Epithelial cell of umbilical artery (primary cell): ENCODE measurements at places on chromosomes 3 and 15. TPM values are rescaled to one million over a fixed set of nuclear protein-coding genes. Genes with fewer than 3 reads are reported as not detected.

CCR1 gene
- total RNA-seq: not detected in 2 replicates

C15orf62 gene
- under 0.01 and 0.46 TPM in 2 replicates for total RNA-seq

ZNF280D gene
- total RNA-seq: 22.1 and 27.4 TPM in 2 replicates

PDCD7 gene
- 13.0 and 18.2 TPM in 2 replicates for total RNA-seq

UBA7 gene
- total RNA-seq: 18.2 and 69.8 TPM in 2 replicates

HDC gene
- total RNA-seq: not detected in 2 replicates

IL5RA gene
- total RNA-seq: not detected in 2 replicates

RNF7 gene
- 85.4 and 125 TPM in 2 replicates for total RNA-seq

TEX55 gene
- total RNA-seq: not detected in 2 replicates

AMT gene
- 0.32 and 0.91 TPM in 2 replicates for total RNA-seq

BSN gene
- total RNA-seq: under 0.01 TPM in 2 replicates

IRAK2 gene
- 30.5 and 34.1 TPM in 2 replicates for total RNA-seq

LRRIQ4 gene
- not detected in 2 replicates for total RNA-seq

SETD2 gene
- total RNA-seq: 20.5 and 29.0 TPM in 2 replicates

TMEM44 gene
- total RNA-seq: 16.6 and 42.7 TPM in 2 replicates

CHMP2B gene
- total RNA-seq: 24.7 and 27.4 TPM in 2 replicates
